ENCODE measurements at places on chromosomes 7 and 10.

DNA sequence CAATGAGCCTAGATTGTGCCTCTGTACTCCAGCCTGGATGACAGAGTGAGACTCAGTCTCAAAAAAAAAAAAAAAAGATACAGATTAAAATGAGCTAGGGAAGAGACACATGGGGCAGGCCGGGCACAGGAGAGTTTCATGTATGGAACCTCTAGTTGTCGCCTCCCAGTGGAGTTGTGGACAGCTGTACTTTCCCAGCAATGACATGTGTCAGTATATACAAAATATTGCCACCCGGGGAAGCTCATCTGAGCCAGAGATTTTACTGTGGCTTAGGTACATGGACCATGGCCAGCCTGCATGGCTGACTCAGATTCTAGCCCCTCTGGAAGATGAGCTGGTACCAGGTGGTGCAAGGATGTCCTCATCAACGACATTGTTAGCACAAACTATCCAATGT lies 87.4 kb downstream of the COL26A1 start:
- DNase-seq: no peak

- DNase-seq: no peak
Observed at GRCh38 chr10:87845624-87845998, 17.7 kb downstream of the KLLN start.

DNA sequence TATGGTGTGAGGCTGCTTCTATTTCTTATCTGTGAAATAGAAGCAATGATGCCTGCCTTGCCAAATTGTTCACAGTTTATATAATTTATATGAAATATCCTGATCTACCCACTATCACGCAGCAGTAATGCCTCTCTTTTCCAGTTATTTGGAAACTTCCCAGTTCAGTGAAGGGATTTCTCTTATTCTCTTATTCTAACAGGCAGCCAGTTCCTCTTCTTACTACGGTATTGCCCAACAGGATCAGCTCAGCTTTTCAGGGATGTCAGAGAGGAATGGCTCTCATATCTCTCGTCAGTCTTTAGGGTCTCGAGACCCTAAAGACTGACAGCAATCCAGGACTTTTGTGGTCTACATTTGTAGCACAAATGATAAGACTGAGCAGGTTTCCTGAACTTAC lies 215.6 kb downstream of the CREB5 start:
- DNase-seq: no peak

- DNase-seq: no peak
Observed at GRCh38 chr7:20796500-20796899, 9.8 kb upstream of the SP8 start.

DNA sequence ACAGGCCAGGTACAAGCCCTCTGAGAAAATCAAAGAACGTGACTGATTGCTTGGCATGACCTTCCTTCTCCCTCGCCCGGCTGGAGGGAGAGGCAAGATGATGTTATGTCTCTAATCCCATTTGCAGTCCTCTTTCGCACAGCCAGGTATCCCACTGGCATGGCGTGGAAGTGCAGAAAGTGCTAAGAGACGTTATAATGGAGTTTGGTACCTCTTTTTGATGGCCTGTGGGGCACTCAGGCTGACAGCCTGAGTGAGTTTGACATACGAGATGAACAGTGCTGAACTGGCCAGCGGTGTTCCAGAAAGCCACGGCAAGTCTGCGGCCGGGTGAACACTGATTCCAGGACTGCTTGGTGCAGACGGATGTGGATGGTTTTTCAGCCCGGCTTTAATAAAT lies 241.6 kb downstream of the RAB11FIP2 start:
- no peak for DNase-seq

DNA sequence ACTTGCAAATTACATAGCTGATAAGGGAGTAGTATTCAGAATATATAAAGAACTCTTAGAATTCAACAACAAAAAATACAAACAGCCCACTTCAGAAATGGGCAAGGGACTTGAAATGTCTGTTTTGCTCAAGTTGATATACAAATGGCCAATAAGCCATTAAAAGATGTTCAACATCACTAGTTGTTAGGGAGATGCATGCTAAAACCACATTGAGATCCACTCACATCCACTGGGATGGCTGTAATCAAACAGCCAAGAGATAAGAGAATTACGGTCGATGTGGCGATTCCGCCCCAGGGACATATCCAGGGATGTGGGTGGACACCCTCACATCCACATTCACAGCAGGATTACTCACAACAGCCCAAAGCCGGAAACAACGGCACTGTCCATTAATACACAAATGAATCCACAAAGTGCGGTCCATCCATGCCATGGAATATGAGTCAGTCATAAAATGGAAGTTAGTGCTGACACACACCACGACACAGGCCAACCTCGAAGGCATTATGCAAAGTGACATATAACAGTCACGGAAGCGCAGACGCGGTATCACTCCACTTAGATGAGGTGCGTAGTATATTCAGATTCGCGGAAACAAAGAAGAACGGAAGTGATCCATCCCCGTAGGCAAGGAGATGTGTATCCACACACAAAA lies 227.8 kb downstream of the DNAJB6 start:
- no peak for DNase-seq
